ENCODE measurements at places on chromosomes 2 and 18.
A peak's percentile ranks its signal among the peaks of the same experiment; 100 is the strongest.

- DNase-seq: no peak
- H3K4me3 ChIP-seq: no peak overlapping the region
- H3K27me3 ChIP-seq: no peaks in the 10 kb centered on the region
- no peak overlapping the region for H3K27ac ChIP-seq
Observed at GRCh38 chr18:34548120-34548972, 161.8 kb upstream of the DTNA start.

- H3K27me3 ChIP-seq: no peaks in the 10 kb centered on the region
- no peak overlapping the region for H3K4me3 ChIP-seq
- DNase-seq: no peak
- H3K27ac ChIP-seq: no peak overlapping the region
- no peaks in the 10 kb centered on the region for H3K36me3 ChIP-seq
- no peaks in the 10 kb centered on the region for H3K4me1 ChIP-seq
Observed at GRCh38 chr2:1248187-1248586, 165.1 kb upstream of the TPO start.

GRCh38 chr2:43309935-43310334, 83.5 kb upstream of the ZFP36L2 start:
- no peak overlapping the region for H3K4me3 ChIP-seq
- DNase-seq: no peak
- no peaks in the 10 kb centered on the region for H3K27me3 ChIP-seq
- H3K36me3 ChIP-seq: no peaks in the 10 kb centered on the region

GRCh38 chr2:239147376-239147775, 253.4 kb downstream of the HDAC4 start:
- H3K27ac ChIP-seq: no peak overlapping the region
- H3K27me3 ChIP-seq: no peaks in the 10 kb centered on the region
- peaks cover 20% of the 10 kb centered on the region for H3K36me3 ChIP-seq
- H3K4me3 ChIP-seq: no peak overlapping the region
- H3K4me1 ChIP-seq: peaks cover 11% of the 10 kb centered on the region
- no peak for DNase-seq

- DNase-seq: no peak
- H3K27me3 ChIP-seq: peaks cover 3% of the 10 kb centered on the region
- no peaks in the 10 kb centered on the region for H3K4me1 ChIP-seq
- no peak overlapping the region for H3K27ac ChIP-seq
Observed at GRCh38 chr2:172293952-172294351, 133.4 kb upstream of the ITGA6 start.

GRCh38 chr2:8550937-8551621, 130.8 kb upstream of the ID2 start:
- H3K4me1 ChIP-seq: peaks cover 11% of the 10 kb centered on the region
- H3K27me3 ChIP-seq: no peaks in the 10 kb centered on the region
- H3K27ac ChIP-seq: no peak overlapping the region
- no peak overlapping the region for H3K4me3 ChIP-seq
- no peak for DNase-seq

DNA sequence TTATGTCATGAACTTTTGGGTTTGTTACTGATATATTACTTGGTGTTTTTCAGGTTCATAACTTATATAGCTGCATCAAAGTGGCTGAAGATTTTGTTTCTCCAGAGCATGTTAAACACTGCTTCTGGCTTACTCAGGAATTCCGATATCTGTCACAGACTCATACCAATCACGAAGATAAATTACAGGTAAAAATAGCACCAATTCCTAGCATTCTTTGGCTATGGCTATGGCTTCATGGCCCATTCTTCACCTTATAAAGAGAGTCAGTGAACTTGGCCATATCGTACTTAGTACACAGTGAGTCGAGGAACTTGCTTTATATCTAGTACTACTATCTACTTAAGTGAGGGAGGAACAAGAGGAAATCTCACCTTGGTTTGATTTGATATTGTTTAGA, 49.9 kb downstream of the KDM3A start:
- no peak for DNase-seq
- H3K4me1 ChIP-seq: no peaks in the 10 kb centered on the region
- no peak overlapping the region for H3K27ac ChIP-seq
- H3K4me3 ChIP-seq: no peak overlapping the region

DNA sequence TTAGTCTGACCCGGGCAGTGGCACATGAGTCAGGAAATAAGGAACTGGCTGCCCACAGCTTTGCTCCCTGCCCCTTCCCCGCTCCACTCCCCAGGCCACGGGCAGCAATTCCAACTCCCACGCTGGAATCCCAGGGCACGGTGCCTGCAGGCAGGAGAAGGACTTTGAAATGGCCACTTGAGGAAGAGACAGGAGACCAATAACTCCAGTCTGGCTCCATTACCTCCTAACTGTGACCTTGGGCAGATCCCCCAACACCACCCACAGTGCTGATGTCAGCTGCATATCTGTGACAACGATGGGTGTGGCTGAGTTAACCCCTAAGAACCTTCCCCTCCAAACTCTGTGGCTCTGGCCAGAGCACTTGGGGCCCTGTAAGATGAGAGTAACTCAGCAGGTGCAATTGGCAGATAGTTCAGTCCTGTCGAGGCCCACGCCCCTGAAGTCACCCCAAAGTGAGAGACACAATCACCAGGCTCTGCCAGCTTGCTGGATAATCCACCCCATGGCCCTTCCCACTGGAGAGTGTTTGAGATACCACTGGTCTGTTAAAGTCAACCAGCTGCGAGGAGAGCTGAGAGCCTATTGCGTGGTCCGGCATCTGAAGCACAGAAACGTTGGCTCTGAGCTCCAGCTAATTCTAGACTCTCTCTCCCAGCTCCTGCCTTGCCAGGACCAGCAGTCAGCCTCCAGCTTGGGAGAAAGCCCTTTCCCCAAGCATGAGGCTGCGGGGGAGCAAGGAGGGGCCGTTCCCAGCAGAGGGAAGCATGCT, 175.2 kb downstream of the TNS1 start:
- H3K4me3 ChIP-seq: no peak overlapping the region
- H3K4me1 ChIP-seq: no peaks in the 10 kb centered on the region
- DNase-seq: no peak
- H3K27ac ChIP-seq: no peak overlapping the region
- no peaks in the 10 kb centered on the region for H3K36me3 ChIP-seq
- H3K27me3 ChIP-seq: no peaks in the 10 kb centered on the region

GRCh38 chr2:25286025-25286400, 55.7 kb downstream of the DNMT3A start:
- no peaks in the 10 kb centered on the region for H3K27me3 ChIP-seq
- H3K27ac ChIP-seq: peak overlapping the region; percentile 54
- H3K4me3 ChIP-seq: peak overlapping the region; percentile 34
- H3K36me3 ChIP-seq: peaks cover 14% of the 10 kb centered on the region
- H3K4me1 ChIP-seq: peaks cover 51% of the 10 kb centered on the region

GRCh38 chr2:125004106-125004800, 979.2 kb downstream of the CNTNAP5 start:
- no peak overlapping the region for H3K4me3 ChIP-seq
- H3K36me3 ChIP-seq: no peaks in the 10 kb centered on the region
- DNase-seq: no peak
- H3K27me3 ChIP-seq: no peaks in the 10 kb centered on the region

DNA sequence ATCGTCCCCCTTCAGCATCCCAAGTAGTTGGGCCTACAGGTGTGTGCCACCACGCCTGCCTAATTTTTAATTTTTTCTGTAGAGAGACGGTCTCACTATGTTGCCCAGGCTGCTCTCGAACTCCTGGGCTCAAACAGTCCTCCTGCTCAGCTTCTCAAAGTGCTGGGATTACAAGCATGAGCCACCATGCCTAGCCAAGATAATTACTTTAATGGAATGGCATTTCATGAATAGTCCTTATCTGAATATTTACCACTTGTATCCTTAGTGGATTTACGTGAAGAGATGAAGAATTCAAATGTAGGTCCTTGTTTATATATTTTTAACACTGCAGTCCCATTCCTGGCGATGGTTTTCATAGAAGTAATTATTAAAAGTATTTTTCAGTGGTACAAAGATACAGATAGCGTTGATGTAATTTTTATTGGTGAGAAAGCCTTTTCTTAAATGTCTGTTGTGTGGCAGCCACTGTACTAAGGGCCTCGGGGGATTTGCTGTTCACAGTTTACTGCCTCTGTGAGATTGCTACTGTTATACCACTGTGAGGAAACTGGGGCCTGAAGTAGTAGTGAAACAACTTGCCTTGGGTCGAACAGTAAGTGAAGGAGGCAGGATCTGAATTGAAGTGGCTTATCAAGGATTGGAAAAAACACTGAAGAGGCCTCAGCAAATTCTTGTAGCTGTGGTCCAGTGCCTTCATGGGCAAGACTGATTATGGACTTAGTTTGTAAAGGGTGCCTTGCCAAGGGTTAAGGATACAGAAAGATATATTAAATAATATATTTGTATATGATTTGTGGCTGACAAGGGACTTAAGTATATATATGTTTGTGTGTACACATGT, 151.2 kb downstream of the PRPF40A start:
- H3K4me3 ChIP-seq: no peak overlapping the region
- H3K4me1 ChIP-seq: no peaks in the 10 kb centered on the region
- H3K36me3 ChIP-seq: no peaks in the 10 kb centered on the region

GRCh38 chr2:38127277-38127676, 51.3 kb upstream of the CYP1B1 start:
- DNase-seq: no peak
- H3K36me3 ChIP-seq: no peaks in the 10 kb centered on the region
- H3K4me3 ChIP-seq: no peak overlapping the region
- no peak overlapping the region for H3K27ac ChIP-seq
- H3K4me1 ChIP-seq: no peaks in the 10 kb centered on the region

DNA sequence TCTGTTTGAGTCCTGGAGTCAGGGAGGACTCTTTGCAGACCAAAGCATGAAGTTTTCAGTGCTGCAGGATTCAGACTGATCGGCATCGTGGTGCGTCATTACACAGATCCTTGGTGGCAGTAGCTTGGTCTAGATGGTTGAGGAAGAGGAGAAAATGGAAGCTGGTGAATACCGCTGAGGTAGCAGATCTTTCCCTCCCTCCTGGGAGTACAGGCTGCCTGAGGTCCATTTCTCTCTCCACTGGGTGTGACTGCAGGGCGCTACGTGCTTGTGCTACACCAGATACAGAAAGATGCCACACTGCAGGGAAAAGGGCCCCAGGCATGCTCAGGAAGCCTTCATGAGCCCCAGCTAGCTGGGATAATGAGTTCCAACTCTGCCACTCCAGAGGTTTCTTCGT, 3.3 kb upstream of the CNDP1 start:
- H3K4me1 ChIP-seq: no peaks in the 10 kb centered on the region
- no peaks in the 10 kb centered on the region for H3K27me3 ChIP-seq
- H3K27ac ChIP-seq: no peak overlapping the region
- no peak overlapping the region for H3K4me3 ChIP-seq

- no peak for DNase-seq
- no peaks in the 10 kb centered on the region for H3K27me3 ChIP-seq
- no peaks in the 10 kb centered on the region for H3K4me1 ChIP-seq
- no peak overlapping the region for H3K4me3 ChIP-seq
Observed at GRCh38 chr2:8644605-8645175, 37.2 kb upstream of the ID2 start.

- no peak for DNase-seq
- no peaks in the 10 kb centered on the region for H3K27me3 ChIP-seq
- no peak overlapping the region for H3K27ac ChIP-seq
- H3K4me1 ChIP-seq: no peaks in the 10 kb centered on the region
- H3K4me3 ChIP-seq: no peak overlapping the region
Observed at GRCh38 chr2:15582710-15583357, 8.8 kb upstream of the DDX1 start.

GRCh38 chr2:37630301-37630700, 41.1 kb downstream of the CDC42EP3 start:
- H3K27ac ChIP-seq: no peak overlapping the region
- DNase-seq: no peak
- peaks cover 48% of the 10 kb centered on the region for H3K4me1 ChIP-seq
- no peaks in the 10 kb centered on the region for H3K27me3 ChIP-seq

GRCh38 chr18:57060814-57061213, 86.1 kb upstream of the BOD1L2 start:
- no peaks in the 10 kb centered on the region for H3K4me1 ChIP-seq
- no peaks in the 10 kb centered on the region for H3K36me3 ChIP-seq
- H3K27me3 ChIP-seq: no peaks in the 10 kb centered on the region
- no peak for DNase-seq
- H3K4me3 ChIP-seq: no peak overlapping the region

All from CD8-positive, alpha-beta memory T cell (primary cell).